ENCODE measurements at places on chromosomes 1 and 21.

- no peak for DNase-seq
Observed at GRCh38 chr1:9701665-9702064, 50.1 kb downstream of the PIK3CD start.

GRCh38 chr21:40964691-40965090 lies 117.7 kb upstream of the DSCAM start:
- no peak for DNase-seq

- DNase-seq, result peak; percentile 39
Observed at GRCh38 chr1:236451796-236452373, 57.8 kb downstream of the EDARADD start.

GRCh38 chr1:160432371-160432786 lies 32.0 kb downstream of the VANGL2 start:
- no peak for DNase-seq

DNA sequence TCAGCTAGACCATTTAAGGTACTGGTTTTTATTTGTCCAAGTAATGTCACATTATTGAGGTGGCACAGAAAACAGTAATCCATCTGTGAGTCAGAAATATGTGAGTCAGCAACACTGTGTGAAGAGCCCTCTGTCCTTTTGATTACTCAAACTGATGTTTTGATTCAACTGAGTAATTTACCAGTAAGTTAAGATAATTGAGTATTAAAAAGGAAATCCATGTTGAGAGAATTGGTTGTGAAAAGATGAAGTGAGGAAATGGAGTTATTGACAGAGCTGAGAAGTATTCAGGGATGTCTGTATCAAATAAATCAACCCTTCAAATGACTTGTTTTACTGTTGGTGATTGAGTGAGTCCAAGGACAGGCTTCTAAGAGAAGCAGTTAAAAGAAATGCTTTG lies 302.7 kb upstream of the SGIP1 start:
- no peak for DNase-seq

- no peak for DNase-seq
Observed at GRCh38 chr1:56782773-56783172, 36.4 kb downstream of the FYB2 start.

GRCh38 chr1:17558541-17558940 lies 19.0 kb downstream of the ARHGEF10L start:
- no peak for DNase-seq

DNA sequence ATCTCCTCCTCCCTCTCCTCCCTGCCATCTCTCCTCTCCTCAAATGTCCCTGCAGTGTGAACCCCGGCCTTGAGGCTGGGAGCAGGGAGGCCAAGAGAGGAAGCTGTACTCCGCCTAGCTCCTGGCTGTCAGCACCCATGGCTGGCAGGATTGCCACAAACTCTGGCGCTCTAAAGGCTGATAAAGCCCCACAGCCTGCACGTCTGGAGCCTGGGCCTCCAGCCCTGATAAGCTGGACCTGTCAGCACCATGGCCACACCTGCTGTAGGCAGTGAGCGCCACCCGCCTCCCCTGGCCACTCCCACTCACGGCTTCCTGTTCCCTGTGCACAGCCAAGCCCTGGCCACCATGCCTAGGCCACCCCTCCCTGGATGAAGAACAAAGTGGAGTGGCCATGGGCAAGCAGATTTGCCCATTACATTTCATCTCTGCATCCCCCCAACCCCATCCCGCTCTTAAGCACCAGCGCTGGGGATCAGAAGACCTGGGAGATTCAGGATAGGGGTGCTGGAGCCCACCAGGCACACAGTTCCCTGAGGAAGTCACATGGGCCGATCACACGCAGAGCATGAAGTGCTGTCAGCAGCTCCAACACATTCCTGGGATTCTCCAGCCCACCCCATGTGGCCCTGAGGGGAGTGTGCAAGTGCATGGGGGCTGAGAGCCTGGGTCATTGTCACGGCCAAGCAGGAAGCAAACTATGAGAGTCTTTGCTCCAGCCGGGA lies 24.2 kb upstream of the NPPB start:
- DNase-seq, result peak; percentile 60

- DNase-seq, result no peak
Observed at GRCh38 chr21:44763050-44763378, 38.6 kb downstream of the UBE2G2 start.

DNA sequence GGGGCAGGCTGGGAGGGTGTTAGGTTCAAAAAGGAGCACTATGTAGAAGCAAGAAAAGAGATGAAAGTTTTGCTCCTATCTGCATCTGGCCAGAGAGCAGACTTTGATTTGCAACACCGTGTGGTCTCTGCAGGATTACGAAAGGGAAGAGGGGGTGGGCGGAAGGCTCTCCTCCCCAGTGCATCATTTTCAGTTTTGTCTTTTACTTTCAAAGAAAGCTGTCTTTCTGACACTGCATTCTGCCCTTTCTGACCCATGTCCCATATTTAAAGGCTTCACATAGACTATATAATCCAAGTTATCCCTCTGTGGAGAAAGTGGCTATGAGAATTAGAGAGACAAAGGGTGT lies 126.5 kb downstream of the RHOU start:
- DNase-seq, result no peak

DNA sequence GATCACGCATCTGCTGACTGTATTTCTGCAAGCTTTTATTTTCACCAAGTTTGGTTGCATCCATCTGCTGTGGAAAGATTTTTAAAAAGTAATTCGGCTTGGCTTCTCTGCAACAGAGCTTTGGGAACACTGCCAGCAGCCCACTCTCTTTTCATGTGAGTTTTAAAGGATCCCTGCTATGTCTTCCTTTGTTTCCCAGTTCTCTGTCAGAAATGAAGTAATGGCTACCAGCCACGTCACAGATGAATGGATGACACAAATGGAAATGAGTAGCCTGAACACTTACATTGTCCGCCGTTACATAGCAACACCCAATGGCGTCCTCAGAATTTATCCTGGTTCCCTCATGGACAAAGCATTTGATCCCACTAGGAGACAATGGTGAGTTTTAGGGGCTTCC lies 80.6 kb upstream of the RAVER2 start:
- DNase-seq, result no peak

- no peak for DNase-seq
Observed at GRCh38 chr1:44962729-44963128, 23.7 kb downstream of the EIF2B3 start.

DNA sequence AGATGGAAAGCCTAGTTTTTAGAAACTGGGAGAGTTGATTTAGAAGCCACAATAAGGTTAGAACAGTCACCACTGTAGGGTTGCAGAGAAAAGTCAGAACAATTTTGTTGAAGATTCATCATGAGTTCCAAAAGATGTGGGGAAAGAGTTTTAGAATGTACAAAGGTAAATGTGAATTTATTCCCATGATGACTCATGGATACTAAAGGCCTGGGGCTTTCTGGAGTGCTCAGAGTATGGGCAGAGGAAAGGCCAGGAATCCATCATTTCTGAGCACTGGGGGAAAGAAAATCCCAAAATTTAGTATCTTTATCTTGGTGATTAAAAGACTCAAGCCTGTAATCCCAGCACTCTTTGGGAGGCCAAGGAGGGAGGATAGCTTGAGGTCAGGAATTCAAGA lies 17.8 kb downstream of the YBX1 start:
- no peak for DNase-seq

- no peak for DNase-seq
Observed at GRCh38 chr1:199735660-199736059, 291.9 kb upstream of the NR5A2 start.

DNA sequence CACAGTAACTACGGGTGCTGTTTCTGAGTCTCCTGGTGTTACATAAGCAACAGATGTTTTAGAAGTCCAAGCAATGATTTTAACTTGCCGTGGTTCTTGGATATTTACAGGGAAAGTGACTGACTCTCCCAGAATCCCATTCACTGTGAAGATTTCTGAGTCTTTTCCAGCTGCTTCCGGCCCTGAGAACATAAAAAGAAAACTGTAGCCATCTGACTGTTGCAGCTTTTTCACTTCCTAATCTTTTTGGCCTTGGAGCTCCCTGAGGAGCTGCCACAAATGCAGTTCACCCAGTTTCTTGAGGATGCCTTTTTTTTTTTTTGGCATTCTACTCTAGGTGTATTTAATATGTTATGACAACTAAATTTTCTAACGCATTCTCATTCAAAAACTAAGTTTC lies 13.7 kb downstream of the CD84 start:
- no peak for DNase-seq

- DNase-seq, result no peak
Observed at GRCh38 chr1:164658864-164659263, 99.9 kb downstream of the PBX1 start.

GRCh38 chr1:115879977-115880376 lies 39.1 kb upstream of the NHLH2 start:
- no peak for DNase-seq

DNA sequence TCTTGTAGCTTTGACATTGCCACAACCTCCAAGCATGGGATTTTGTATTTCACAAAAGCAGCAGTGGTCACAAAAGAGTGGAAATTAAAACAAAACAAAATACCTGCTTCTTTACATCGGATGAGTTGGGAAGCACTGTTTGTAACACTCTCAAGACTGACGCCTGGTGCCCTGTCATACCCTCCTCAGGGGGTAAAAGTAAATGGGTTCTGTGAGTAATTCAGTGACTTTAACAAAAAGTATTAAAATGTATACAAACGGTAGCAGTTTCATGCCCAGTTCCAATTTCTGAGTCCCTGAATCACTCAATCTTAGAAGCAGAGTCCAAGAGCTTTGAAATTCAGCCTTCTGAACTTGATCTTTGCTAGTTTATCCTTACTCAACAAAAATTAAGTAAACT lies 152.5 kb downstream of the TIAM1 start:
- DNase-seq, result no peak

GRCh38 chr21:38609580-38609979 lies 111.3 kb upstream of the ERG start:
- no peak for DNase-seq

- no peak for DNase-seq
Observed at GRCh38 chr1:154838988-154839387, 31.1 kb downstream of the KCNN3 start.

GRCh38 chr1:3032371-3033039 lies 11.2 kb downstream of the ACTRT2 start:
- DNase-seq, result no peak

GRCh38 chr21:29164323-29164942 lies 34.0 kb downstream of the MAP3K7CL start:
- DNase-seq, result no peak

- no peak for DNase-seq
Observed at GRCh38 chr1:248840946-248841345, 2.9 kb downstream of the ZNF672 start.
